ENCODE measurements at places on chromosomes 7 and 10.

GRCh38 chr7:2289111-2289586 is 25.1 kb downstream of the SNX8 start:
- no peak for DNase-seq

- DNase-seq: no peak
Observed at GRCh38 chr7:76233538-76234281, 32.0 kb downstream of the SRRM3 start.

- DNase-seq: peak; percentile 18
Observed at GRCh38 chr7:148584154-148584827, 6.3 kb upstream of the C7orf33 start.

- DNase-seq: no peak
Observed at GRCh38 chr7:100074841-100075240, 6.7 kb downstream of the ZNF3 start.
